Osteocyte (in vitro differentiated cells): ENCODE measurements at places on chromosomes 1 and 21.

DNA sequence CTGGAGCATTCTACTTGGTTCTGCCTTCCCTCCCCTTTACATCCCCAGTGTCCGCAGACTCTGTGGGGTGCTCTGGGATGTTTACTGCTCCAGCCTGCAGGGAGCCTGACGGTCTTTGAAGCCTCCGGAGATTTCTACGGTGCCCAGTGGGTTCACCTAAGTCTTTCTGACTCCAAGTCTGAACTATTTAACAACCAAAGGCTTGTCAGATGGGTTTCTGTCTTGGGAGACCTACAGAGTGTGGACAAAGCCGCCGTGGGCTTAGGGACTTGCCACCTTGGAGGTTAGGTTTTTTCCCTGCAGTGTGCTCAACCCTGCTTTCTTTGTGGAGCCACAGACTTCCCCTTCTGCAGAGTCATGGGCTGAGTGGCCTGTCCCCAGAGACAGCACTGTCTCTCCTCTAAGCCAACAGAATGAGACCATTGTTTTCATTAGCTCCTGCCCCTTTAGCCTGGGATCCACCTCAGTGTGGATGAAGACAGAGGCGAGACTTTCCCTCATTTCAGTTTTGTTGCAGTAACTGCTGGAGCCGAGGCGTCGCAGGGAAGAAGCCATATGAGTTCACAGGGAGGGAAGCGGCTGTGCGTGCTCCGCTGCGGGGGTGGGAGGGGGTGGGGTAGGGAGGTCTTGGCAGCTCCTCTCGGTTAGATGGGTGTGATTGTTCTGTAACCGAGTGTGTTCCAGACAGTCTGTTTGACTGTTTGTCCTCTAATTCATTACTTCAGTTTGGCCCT is 120.7 kb downstream of the CNIH3 start:
- DNase-seq, result no peak
- no peak overlapping the region for H3K4me3 ChIP-seq
- peaks cover 22% of the 10 kb centered on the region for H3K27me3 ChIP-seq
- no peak overlapping the region for H3K27ac ChIP-seq
- peaks cover 9% of the 10 kb centered on the region for H3K4me1 ChIP-seq
- H3K36me3 ChIP-seq, result no peaks in the 10 kb centered on the region

DNA sequence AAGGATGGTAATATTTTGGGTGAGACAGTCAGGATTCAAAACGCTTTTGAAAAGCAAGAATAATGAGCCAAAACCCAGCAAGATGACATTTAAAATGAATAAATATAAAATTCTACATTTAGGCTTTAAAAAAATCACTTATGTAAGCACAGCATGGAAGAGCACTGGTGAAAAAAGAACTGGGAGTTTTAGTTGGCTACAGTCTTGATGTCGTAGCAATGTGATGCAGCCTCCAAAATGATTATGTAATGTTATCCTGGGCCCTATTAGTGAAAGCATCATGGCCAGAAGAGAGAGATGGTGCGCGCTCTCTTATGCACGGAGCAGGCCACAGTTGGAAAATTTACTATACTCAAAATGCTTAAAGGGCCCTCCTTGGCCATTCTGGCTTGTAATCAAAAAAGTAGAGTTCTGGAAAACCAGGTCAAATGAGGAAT is 5.1 kb downstream of the KCNJ9 start:
- H3K36me3 ChIP-seq, result peaks cover 9% of the 10 kb centered on the region
- H3K27ac ChIP-seq, result no peak overlapping the region
- DNase-seq, result no peak

- peaks cover 3% of the 10 kb centered on the region for H3K36me3 ChIP-seq
- H3K27ac ChIP-seq, result peak overlapping the region; percentile 67
- no peak overlapping the region for H3K4me3 ChIP-seq
- DNase-seq, result no peak
- peaks cover 57% of the 10 kb centered on the region for H3K4me1 ChIP-seq
Observed at GRCh38 chr21:36861595-36862323, 104.7 kb downstream of the HLCS start.

- no peaks in the 10 kb centered on the region for H3K36me3 ChIP-seq
- peak overlapping the region; percentile 3 for H3K4me3 ChIP-seq
- DNase-seq, result no peak
- H3K27ac ChIP-seq, result peak overlapping the region; percentile 91
- H3K27me3 ChIP-seq, result no peaks in the 10 kb centered on the region
Observed at GRCh38 chr21:26116456-26117011, 54.0 kb downstream of the APP start.

GRCh38 chr1:48931506-48932192 is 155.0 kb upstream of the BEND5 start:
- no peaks in the 10 kb centered on the region for H3K36me3 ChIP-seq
- no peaks in the 10 kb centered on the region for H3K27me3 ChIP-seq
- H3K27ac ChIP-seq, result no peak overlapping the region
- H3K4me1 ChIP-seq, result no peaks in the 10 kb centered on the region

DNA sequence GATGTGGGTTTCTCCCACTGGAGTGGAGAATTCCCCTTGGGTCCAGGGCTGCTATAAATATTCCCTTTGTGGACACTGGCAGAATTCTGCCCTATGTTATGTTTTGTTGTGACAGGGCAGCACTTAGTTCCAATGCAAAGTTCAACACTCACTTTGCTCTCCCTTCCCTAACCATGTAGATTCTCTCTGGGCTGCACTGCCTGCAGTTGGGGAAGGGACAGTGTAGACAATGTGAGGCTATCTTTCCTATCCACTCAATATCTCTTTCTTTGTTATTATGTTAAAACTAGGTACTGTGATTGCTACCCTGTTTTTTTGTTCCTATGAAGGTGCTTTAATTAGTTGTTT is 19.6 kb downstream of the GPR88 start:
- no peak overlapping the region for H3K4me3 ChIP-seq
- H3K27me3 ChIP-seq, result peaks cover 15% of the 10 kb centered on the region
- H3K36me3 ChIP-seq, result peaks cover 3% of the 10 kb centered on the region
- DNase-seq, result no peak
- H3K27ac ChIP-seq, result no peak overlapping the region

DNA sequence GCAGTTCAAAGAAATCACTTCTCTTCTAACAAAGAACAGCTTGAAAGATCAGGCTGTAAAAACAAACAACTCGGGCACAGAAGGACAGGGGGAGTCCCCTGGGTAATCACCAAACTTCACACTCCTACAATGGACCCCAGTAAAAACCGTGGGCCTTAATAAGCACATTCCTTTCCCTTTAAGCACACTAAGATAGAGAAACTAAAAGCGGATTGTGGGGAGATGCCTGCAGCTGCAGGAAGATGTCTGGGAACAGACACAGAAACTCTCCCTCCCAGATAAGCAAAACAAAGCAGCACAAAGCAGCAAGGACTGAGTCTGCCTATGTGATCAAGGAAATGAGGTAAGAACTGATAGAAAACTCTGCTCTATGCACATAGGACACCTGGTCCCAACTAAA is 37.6 kb upstream of the CTBS start:
- H3K27ac ChIP-seq, result peak overlapping the region; percentile 85
- H3K4me3 ChIP-seq, result peak overlapping the region; percentile 46
- no peaks in the 10 kb centered on the region for H3K36me3 ChIP-seq
- peaks cover 12% of the 10 kb centered on the region for H3K4me1 ChIP-seq

DNA sequence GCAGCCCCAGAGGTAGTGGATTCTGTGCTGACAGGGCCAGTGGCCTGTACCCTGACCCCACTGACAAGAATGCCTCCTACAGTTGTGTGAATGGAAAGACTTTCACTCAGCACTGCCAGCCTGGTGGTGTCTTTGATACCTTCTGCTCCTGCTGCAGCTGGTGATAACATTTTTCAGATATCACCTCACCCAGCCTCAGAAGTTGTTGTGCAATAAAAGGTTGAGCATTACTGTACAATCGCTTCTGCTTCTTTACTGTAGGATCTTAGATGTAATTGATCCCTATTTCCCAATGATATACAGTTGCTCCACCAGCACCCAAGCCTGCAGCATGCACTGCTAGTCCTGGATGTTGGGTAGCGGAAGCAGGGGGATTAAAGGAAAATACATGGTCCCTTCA is 4.8 kb upstream of the CHIA start:
- H3K36me3 ChIP-seq, result no peaks in the 10 kb centered on the region
- H3K27ac ChIP-seq, result no peak overlapping the region
- no peaks in the 10 kb centered on the region for H3K27me3 ChIP-seq
- DNase-seq, result no peak
- H3K4me1 ChIP-seq, result no peaks in the 10 kb centered on the region
- no peak overlapping the region for H3K4me3 ChIP-seq

- H3K4me3 ChIP-seq, result peak overlapping the region; percentile 85
- peaks cover 74% of the 10 kb centered on the region for H3K4me1 ChIP-seq
- peaks cover 15% of the 10 kb centered on the region for H3K36me3 ChIP-seq
- H3K27me3 ChIP-seq, result no peaks in the 10 kb centered on the region
- peak overlapping the region; percentile 90 for H3K27ac ChIP-seq
- no peak for DNase-seq
Observed at GRCh38 chr1:169108863-169109560, 2.5 kb downstream of the ATP1B1 start.

GRCh38 chr1:29833581-29833980 is 597.3 kb downstream of the PTPRU start:
- peak; percentile 71 for DNase-seq
- H3K4me3 ChIP-seq, result no peak overlapping the region
- H3K27ac ChIP-seq, result no peak overlapping the region
- H3K36me3 ChIP-seq, result no peaks in the 10 kb centered on the region
- H3K27me3 ChIP-seq, result no peaks in the 10 kb centered on the region
- H3K4me1 ChIP-seq, result no peaks in the 10 kb centered on the region

DNA sequence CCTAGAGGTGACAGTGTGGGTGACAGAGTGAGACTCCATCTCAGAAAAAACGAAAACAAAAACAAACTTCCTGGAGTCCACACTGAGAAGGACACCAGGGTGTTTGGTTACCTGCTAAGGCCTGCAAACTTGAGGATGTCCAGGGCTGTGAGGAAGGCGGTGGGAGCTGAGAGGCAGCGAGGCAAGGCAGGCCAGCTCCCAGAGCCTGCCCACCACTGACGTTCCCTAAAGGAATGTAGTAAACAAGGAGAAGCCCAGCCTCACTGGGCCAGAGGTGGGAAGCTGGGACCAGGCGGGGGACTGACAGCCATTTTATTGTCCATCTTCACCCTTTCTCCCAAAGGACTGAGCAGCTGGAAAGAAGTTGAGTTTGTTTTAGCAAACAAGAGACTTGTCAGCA is 24.1 kb downstream of the SHISA4 start:
- no peak for DNase-seq
- H3K4me1 ChIP-seq, result peaks cover 47% of the 10 kb centered on the region
- no peak overlapping the region for H3K4me3 ChIP-seq
- H3K27ac ChIP-seq, result peak overlapping the region; percentile 62
- H3K27me3 ChIP-seq, result no peaks in the 10 kb centered on the region

DNA sequence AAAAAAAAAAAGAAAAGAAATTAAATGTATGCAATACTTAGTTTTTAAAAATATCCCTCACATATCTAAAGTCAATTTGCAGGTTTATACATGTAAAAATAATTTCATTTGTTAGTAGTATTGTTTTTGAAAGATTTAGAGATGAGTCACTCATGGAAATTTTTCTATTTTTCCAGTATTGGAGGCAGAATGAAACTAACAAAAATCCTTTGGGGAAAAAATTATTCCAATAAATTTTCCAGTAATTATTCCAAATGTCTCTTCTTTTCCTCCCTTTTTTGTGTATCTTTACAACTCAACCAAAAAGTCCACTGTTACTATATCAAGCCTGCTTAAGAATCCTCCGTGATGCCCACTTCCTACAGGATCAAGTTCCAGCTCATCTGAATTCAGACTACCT is 29.9 kb downstream of the MPZL1 start:
- peaks cover 63% of the 10 kb centered on the region for H3K4me1 ChIP-seq
- no peaks in the 10 kb centered on the region for H3K36me3 ChIP-seq
- no peak overlapping the region for H3K4me3 ChIP-seq
- peak overlapping the region; percentile 65 for H3K27ac ChIP-seq
- no peaks in the 10 kb centered on the region for H3K27me3 ChIP-seq

GRCh38 chr1:98677288-98677687 is 15.8 kb downstream of the SNX7 start:
- no peaks in the 10 kb centered on the region for H3K27me3 ChIP-seq
- no peak overlapping the region for H3K4me3 ChIP-seq
- H3K4me1 ChIP-seq, result peaks cover 3% of the 10 kb centered on the region
- DNase-seq, result no peak

DNA sequence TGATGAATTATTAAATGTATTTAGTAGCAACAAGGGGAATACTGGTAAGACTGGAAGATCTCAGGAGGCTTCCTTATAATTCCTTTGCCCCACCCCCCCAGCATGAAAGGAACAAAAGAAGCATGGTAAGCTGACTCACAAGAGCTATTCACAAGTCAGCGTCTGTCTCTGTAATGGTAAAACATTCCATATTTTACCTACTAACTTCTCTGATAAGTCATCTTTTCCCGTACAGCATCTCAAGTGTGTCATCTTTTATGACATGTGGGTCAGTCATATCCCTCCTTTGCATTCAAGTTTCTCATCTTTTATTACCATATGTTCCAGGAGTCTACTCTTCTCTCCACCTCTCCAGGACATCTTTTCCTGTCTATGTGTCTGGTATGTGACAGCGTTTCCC is 241.3 kb downstream of the PLA2G4A start:
- H3K4me3 ChIP-seq, result no peak overlapping the region
- H3K27me3 ChIP-seq, result peaks cover 22% of the 10 kb centered on the region
- no peaks in the 10 kb centered on the region for H3K36me3 ChIP-seq
- DNase-seq, result no peak

- peaks cover 21% of the 10 kb centered on the region for H3K27me3 ChIP-seq
- no peak for DNase-seq
- H3K4me3 ChIP-seq, result no peak overlapping the region
- H3K4me1 ChIP-seq, result peaks cover 13% of the 10 kb centered on the region
- H3K27ac ChIP-seq, result no peak overlapping the region
- no peaks in the 10 kb centered on the region for H3K36me3 ChIP-seq
Observed at GRCh38 chr1:37602750-37603694, 7.3 kb upstream of the GNL2 start.

- no peaks in the 10 kb centered on the region for H3K27me3 ChIP-seq
- no peak for DNase-seq
- peaks cover 46% of the 10 kb centered on the region for H3K4me1 ChIP-seq
- no peaks in the 10 kb centered on the region for H3K36me3 ChIP-seq
- no peak overlapping the region for H3K4me3 ChIP-seq
- no peak overlapping the region for H3K27ac ChIP-seq
Observed at GRCh38 chr1:33391343-33392078, 39.4 kb downstream of the PHC2 start.

DNA sequence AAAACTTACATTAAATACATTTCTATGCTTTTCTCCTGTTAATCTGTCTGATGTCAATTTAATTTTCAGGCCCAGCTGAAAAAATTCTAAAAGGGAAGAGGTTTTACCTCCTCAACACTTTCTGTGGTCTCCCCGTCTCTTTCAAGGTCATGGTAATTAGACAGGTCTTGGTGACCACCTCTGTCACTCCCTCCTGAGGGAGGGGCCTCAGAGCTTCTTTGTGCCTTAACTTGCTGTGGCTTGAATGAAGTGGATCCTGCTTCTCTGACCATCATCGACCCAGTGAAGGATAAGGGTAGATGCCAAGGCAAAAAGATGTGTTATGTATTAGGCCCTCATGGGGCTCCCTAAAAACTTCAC is 40.8 kb upstream of the OSBPL9 start:
- H3K4me3 ChIP-seq, result no peak overlapping the region
- H3K27me3 ChIP-seq, result no peaks in the 10 kb centered on the region
- no peak for DNase-seq
- H3K4me1 ChIP-seq, result peaks cover 9% of the 10 kb centered on the region
- no peak overlapping the region for H3K27ac ChIP-seq
